ENCODE measurements at places on chromosomes 6 and 20.

DNA sequence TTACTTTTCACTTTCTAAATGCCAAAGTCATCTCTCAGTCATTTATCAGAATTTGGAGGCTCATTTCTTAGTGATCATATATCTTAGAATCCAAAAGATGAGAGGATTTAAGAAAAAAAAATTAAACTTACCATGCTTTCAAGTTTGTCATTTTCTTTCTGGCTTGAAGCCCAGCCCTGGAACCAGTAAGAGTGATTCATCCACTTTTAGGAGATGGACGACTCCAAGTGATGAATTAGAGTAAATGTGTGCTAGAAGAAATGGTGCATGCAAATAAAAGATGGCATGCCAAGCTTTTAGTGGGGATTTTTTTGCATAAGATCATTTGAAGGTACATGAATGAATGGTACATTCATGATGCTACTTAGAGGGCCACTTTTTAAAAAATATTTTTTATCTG lies 20.1 kb downstream of the PLCB1 start:
- no peak overlapping the region for H3K27ac ChIP-seq
- no peaks in the 10 kb centered on the region for H3K27me3 ChIP-seq
- peaks cover 61% of the 10 kb centered on the region for H3K4me1 ChIP-seq
- H3K36me3 ChIP-seq = no peaks in the 10 kb centered on the region
- no peak overlapping the region for H3K4me3 ChIP-seq

GRCh38 chr6:134414793-134415192 lies 96.9 kb upstream of the SGK1 start:
- DNase-seq = no peak
- no peak overlapping the region for H3K4me3 ChIP-seq
- peaks cover 12% of the 10 kb centered on the region for H3K4me1 ChIP-seq
- no peak overlapping the region for H3K27ac ChIP-seq
- H3K27me3 ChIP-seq = no peaks in the 10 kb centered on the region
- no peaks in the 10 kb centered on the region for H3K36me3 ChIP-seq

DNA sequence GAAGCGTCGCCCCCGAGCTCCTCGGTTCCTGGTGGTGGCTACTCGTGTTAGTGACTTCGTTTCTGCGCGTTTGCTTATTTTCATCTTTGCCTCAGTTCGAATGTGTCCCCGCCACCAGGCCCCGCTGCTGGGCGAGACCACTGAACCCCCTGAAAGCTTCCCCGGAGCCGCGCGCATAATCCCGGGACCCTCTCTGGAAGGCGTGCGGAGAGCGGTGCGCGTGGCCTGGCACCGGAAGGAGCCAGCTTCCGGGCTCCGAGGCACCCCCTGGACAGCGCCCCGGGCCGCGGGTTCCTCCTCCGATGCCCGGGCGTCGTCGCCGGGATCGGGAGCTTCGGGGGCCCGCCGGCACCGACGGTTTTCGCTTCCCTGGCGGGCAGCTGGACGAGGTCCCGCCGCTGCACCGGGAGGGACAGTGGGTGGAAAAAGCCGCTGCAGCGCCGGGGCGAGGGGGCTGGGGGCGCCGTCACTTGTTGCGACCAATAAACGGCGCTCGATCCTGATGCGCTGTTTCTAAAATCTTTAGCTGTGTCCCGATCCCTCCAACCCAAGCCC lies 643 bp upstream of the SLC35D3 start:
- peaks cover 64% of the 10 kb centered on the region for H3K27me3 ChIP-seq
- H3K4me3 ChIP-seq = peak overlapping the region; percentile 66
- no peak overlapping the region for H3K27ac ChIP-seq
- peak; percentile 40 for DNase-seq
- peaks cover 35% of the 10 kb centered on the region for H3K4me1 ChIP-seq

DNA sequence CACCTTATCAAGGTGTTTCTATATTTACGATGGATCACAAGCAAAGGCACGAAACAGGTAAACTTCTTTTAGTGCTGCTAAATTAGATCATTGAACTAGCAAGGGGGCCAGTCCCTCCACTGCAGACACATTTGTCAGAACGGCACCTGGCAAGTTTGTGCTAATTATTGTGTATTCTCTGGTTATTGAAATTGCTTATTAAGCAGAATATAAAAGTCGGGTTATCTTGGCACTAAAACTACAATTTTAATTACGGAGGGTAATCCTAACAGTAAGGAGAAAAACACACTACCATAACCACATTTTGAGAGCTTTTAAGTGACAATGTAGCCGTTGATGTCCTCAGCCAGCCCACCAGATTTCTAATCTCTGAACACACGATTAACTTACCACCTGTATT lies 118.9 kb upstream of the BTN3A2 start:
- no peak overlapping the region for H3K4me3 ChIP-seq
- no peaks in the 10 kb centered on the region for H3K27me3 ChIP-seq
- DNase-seq = no peak
- peaks cover 12% of the 10 kb centered on the region for H3K36me3 ChIP-seq
- no peak overlapping the region for H3K27ac ChIP-seq

DNA sequence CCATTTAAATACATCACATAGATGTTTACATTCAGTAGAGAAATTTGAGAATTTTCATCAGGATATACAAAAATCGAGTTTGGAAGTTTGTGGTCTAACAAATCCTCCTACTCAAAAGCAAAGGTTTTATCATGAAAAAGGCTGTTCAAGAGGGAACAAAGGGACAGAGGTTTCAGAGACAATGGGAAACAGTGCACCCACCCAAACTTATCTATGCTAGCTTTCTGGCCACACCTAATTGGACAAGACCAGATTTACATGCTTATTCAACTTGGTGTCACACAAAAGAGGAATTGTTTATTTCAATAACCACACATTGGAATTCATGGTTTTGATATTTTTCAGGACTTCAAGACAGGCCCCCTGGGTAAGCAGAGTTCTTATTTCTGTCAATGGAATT lies 28.4 kb upstream of the RSPO3 start:
- H3K4me1 ChIP-seq = no peaks in the 10 kb centered on the region
- no peak overlapping the region for H3K4me3 ChIP-seq
- DNase-seq = no peak

DNA sequence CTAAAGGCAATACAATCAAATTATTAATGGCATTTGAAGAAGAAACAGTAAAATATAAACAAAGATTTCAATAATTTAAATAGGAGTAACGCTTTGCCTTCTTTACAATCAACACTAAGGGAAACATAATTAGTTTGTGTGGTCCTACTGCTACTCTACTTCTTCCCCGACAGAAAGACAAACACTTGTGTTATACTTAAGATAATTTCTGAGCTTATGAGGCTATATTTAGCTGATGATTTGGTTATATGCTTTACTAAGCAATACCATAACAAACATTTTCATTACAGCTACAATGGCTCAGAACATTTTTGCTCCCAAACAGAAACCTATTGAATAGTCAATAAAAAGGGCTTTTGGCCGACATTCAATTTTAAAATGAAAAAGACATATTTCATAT lies 1217.2 kb upstream of the GJE1 start:
- H3K4me1 ChIP-seq = no peaks in the 10 kb centered on the region
- no peaks in the 10 kb centered on the region for H3K36me3 ChIP-seq
- DNase-seq = no peak
- peaks cover 9% of the 10 kb centered on the region for H3K27me3 ChIP-seq

DNA sequence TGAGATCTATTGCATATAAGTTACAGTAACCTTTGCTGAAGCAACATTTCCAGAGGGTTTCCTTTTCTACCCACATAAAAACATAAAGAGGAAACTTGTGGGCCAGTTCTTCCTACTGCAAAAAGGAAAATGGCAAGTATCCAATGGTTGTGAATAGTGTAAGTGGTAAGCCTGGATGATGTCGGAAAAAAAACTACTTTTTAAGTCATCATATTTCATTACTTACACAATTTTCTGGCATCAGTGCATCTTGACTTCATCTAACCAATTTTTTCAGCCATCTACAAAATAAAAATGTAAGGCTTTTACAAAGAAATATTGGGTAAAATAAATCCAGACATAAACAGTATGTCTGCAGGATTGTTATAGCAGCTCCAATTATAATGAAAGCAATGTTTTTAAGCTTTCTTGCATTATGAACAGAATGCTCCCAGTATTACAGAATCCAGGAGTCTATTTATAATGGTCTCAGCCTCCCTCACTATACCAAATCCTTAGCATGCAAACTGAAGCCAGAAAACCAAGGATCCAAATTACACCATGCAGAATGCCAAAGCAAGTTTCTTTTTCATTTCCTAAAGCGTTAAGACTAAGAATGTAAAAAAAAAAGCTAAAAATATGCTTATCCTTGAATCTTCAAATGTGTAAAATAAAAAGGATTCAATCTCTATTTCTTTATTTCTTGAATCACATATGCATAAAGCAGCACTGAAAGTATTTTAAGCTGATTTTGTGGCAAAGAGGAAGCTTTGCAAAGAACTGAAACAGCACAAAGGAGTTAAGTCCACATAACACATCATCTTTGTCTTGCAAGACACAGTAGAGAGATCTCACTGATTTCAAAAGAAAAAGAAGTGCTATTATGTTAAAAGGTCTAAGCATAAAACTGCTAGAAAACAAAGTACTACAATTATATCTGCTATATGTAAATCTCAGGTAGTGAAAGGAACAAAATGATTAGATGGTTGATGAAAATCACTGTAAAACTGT lies 126.8 kb upstream of the HMGCLL1 start:
- no peak for DNase-seq
- no peaks in the 10 kb centered on the region for H3K4me1 ChIP-seq
- no peaks in the 10 kb centered on the region for H3K27me3 ChIP-seq
- no peaks in the 10 kb centered on the region for H3K36me3 ChIP-seq
- no peak overlapping the region for H3K4me3 ChIP-seq

- DNase-seq = no peak
- no peak overlapping the region for H3K4me3 ChIP-seq
- H3K27ac ChIP-seq = no peak overlapping the region
- H3K4me1 ChIP-seq = peaks cover 2% of the 10 kb centered on the region
- H3K27me3 ChIP-seq = no peaks in the 10 kb centered on the region
Observed at GRCh38 chr6:53813801-53814200, 19.0 kb downstream of the LRRC1 start.

DNA sequence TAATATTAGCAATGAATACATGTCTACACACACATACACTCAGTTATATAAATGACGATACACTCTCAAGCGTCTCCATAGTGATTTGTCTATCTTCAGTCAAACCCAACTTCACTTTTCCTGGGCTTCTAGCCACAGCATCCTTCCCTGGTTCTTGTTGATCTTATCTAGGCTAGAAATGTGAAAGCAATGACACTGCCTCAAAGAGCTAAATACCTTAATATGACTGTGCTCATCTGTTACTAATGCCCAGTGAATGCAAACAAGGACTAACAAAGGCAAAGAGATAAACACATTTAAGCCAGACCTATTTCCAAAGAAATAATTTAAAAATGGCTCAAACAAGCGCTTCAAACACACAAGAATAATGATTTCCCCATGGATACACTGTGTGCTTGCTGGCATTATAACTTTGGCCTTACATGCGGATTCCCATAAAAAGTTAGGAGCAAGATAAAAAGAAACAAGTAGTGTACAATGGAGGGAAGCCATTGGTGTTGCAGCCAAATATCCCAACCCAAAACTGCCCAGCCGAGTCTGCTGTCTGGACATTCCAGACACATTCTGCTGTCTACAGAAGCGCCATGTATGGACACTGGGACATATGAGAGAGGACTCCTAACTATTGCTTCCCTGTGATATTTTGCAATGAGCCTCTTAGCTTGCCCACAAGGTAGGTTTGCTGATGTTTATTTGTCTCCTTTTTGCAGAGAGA lies 19.5 kb upstream of the DAAM2 start:
- H3K4me1 ChIP-seq = no peaks in the 10 kb centered on the region
- no peak overlapping the region for H3K27ac ChIP-seq
- H3K4me3 ChIP-seq = no peak overlapping the region

- H3K27me3 ChIP-seq = no peaks in the 10 kb centered on the region
- no peak overlapping the region for H3K27ac ChIP-seq
- no peaks in the 10 kb centered on the region for H3K36me3 ChIP-seq
- DNase-seq = no peak
- H3K4me1 ChIP-seq = peaks cover 31% of the 10 kb centered on the region
Observed at GRCh38 chr6:96942676-96943075, 18.1 kb downstream of the KLHL32 start.

GRCh38 chr6:109702791-109703190 lies 11.7 kb downstream of the FIG4 start:
- no peak for DNase-seq
- peaks cover 2% of the 10 kb centered on the region for H3K36me3 ChIP-seq
- H3K27me3 ChIP-seq = no peaks in the 10 kb centered on the region
- H3K4me3 ChIP-seq = no peak overlapping the region
- no peak overlapping the region for H3K27ac ChIP-seq

GRCh38 chr6:12760911-12761310 lies 44.3 kb downstream of the PHACTR1 start:
- no peak for DNase-seq
- H3K4me1 ChIP-seq = no peaks in the 10 kb centered on the region

DNA sequence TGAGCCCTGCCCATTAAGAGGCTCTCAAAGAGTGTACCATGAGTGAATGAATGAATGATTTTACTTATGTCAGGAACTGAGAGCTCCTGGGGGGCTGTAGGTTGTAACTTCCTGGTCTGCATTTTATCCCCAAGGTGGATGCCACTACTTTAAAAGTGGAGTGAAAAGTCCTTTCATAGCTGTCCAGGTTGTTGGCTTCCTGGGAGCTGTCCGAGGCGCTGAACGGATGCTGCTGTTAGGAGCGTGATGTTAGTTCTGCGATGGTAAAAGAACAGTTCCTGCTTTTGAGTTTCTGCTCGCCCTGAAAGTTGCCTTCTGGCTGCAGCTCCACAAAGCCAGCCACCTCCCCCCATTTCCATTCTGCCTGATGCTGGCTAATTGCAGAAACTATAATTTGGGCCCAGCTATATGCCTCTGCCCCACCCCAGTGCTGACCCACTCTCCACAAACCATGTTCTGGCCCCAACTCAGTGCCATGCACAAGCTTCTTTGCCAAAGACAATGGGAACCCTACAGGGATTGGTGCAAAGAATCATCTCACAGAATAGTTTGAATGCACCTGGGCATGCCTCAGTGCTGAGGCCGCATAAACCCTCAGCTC lies 330.9 kb upstream of the CDH4 start:
- no peak overlapping the region for H3K27ac ChIP-seq
- no peaks in the 10 kb centered on the region for H3K27me3 ChIP-seq
- DNase-seq = peak; percentile 32
- H3K36me3 ChIP-seq = no peaks in the 10 kb centered on the region
- H3K4me1 ChIP-seq = no peaks in the 10 kb centered on the region
- H3K4me3 ChIP-seq = no peak overlapping the region

DNA sequence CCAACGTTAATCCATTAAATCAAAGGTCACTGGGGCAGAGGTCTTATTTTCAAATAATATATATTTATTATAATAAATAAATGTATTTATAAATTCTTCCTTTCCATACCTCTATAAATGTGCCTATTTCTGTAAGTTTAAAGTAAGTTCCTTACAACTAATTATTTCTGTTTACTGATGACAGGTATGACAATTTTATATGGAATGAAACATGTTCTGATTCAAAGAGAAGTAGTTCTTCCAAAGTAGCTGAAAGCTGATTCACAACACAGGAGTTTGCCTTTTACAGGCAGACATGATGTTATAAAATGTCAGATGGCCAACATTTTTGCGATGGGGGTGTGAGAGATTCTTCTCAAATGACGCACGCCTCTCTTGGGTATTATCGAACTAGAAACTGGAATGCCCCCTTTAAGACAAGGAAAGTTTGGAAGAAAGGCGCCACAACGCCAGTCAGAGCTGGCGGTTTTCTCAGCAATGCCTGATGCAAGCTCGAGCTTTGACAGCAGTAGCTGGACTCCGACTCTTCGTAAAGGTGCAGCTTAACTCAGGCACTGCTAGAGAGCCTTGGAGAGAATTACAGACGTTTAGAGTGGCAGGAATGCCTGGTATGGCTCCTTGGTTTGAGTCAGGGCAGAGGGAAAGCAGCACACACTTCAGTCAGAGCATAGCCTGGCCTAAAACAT lies 92.1 kb downstream of the FOXC1 start:
- no peak overlapping the region for H3K4me3 ChIP-seq
- no peaks in the 10 kb centered on the region for H3K27me3 ChIP-seq
- no peaks in the 10 kb centered on the region for H3K4me1 ChIP-seq
- H3K36me3 ChIP-seq = peaks cover 2% of the 10 kb centered on the region
